Posterior cingulate gyrus (tissue), 11 donors: ENCODE measurements at places on chromosomes 13 and 19.

GRCh38 chr13:51222686-51223559, 725 bp downstream of the FAM124A start:
- no peak for DNase-seq

- peak; percentile 62 for DNase-seq
Measured at GRCh38 chr19:15463861-15464371, 428 bp downstream of the RASAL3 start.

- DNase-seq = no peak
Measured at GRCh38 chr13:74102691-74103090, 31.5 kb downstream of the KLF12 start.

GRCh38 chr19:1453525-1454364, 3.8 kb downstream of the APC2 start:
- peak; percentile 89 for DNase-seq

DNA sequence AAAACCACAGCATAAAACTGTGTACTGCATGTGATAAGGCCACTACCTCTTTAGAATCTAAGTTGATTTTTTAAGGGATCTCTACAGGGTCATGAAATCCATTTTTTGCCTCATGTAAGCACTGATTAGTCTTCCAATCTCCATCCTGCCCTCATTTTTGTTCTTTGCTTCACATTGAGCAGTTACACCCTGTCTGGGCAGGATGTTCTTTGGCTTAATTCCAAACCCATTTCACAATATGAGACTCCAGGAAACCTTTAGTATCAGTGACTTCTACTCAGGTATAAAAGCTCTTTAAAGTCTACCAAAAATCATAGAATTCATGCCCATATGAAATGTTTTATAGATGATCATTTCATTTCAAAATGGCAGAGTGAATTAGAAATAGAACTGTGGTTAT, 592.6 kb downstream of the TBC1D4 start:
- DNase-seq = no peak

- no peak for DNase-seq
Measured at GRCh38 chr19:16821081-16821480, 8.1 kb upstream of the SIN3B start.

DNA sequence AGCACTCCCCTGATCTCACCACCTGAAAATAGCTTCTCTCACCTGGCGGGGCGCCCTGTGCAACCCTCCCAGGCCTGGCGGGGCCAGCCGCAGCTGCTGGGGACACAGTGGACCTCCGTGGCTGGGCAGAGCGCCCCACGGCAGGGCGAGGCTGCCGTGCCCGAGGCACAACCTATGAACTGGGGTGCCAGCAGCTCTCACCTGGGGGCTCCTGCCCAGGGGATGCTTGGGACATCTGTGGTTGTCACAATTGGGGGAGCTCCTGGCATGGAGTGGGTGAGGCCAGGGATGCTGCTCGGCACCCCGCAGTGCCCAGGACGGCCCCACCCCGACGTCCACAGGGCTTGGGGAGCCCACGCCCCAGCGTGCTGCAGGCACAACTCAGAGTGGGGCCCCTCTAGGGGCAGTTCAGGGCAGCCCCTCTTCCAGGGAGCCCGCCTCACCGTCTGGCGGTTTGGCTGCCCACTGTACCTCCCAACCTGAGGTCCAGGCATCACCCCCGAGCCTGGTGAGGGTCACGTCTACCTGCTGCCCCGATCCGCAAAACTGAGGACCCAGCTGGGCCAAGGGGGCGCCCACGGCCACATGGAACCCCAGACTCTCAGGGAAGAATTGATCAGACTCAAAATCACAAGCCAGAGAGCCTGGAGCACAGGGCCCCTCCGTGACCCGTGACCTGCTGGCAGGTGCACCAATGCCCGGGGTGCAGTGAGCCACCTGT, 5.7 kb downstream of the TMEM259 start:
- DNase-seq = no peak

- DNase-seq = no peak
Measured at GRCh38 chr13:107118506-107118905, 550.6 kb upstream of the ARGLU1 start.

DNA sequence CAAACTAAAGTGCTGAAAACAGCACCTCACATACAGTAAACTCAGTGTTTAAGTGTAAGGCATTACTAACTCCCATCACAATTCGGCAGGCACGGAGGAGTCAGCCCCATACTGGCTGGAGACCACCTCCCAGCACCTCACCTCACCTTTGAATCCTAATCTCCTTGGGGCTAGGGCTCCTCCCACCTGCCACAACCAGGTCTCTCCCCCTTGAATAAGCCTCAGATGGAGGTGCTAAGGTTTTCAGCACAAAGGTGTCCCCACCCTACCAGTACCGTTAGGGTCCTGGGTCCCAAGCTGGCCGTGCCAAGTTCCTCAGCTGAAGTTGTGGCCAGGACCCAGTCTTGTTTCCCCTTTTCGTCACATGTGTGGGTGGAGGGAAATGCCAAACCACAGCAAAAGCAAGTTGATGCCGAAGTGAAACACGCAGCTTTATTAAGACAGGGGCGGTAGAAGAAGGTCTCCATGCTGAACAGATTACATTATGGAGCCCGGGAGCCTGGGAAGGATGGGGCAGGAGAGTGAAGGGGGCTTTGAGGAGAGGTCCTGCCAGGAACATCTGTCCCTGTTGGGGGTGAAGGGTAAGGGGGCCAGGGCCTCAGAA, at the start of gene IGFLR1:
IGFLR1 (minus strand) TSS at position 332 of the 604 bp plus-strand sequence. CDS start 1,272 bp downstream, outside the sequence.
- DNase-seq = no peak

DNA sequence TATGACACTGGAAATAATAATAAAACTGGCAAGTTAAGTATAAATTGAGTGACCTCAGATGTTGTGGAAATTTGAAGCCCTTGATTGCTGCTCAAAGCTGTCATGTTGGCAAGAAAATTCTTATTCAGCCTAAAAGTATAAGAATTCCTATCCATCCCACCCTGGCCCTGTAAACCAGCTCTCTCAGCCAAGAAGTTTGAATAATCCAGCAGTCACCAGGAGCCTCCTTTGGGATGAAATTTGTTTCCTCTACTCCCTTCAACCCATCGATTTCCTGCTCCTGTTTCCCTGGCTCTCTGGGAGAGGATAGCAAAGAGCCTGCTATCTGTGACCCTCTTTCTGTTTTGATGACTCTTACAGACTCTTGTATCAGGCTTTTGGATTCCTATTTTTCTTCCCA, 169.3 kb downstream of the LHFPL6 start:
- DNase-seq = no peak

GRCh38 chr13:99963816-99964339, 7.7 kb downstream of the ZIC5 start:
- no peak for DNase-seq

GRCh38 chr13:114143806-114144605, 11.6 kb upstream of the RASA3 start:
- no peak for DNase-seq

- DNase-seq = no peak
Measured at GRCh38 chr19:827710-828321, at the start of gene AZU1. TSS of gene AZU1 (plus strand) at chr19:827837. CDS start at chr19:827847, 10 bp downstream.

GRCh38 chr13:26985285-26985878, 186.2 kb downstream of the USP12 start:
- DNase-seq = peak; percentile 44

GRCh38 chr13:41461527-41462139, 4.3 kb downstream of the RGCC start:
- DNase-seq = no peak

DNA sequence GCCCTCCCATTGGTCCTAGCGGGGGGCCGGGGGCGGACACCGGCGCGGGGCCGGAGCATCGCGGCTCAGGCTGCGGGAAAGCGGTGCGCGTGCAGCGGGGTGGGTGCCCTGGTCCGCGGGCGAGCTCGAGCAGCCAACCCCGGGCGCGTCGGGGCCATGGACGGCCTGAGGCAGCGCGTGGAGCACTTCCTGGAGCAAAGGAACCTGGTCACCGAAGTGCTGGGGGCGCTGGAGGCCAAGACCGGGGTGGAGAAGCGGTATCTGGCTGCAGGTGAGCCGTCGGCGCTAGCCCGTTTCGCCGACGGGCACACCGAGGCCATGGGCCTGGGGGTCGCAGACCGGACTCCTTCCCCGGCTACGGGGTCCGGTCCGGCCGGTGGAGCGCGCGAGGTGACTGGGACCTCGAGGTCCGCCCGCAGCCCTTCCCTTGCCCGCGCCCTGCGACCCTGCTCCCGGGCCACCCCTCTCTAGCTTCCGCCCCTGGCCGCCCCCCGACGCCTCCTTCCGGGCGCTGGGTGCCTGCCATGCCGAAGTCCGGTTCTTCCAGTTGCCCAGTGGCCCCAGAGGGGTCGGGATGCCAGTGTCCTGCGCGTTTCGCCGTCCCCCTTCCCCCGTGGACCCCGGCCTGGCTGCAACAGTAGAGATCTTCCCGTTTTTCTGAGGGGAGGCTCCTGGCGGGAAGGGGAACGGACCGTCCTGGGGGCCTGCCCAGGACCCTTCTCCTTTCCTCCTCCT, at the start of gene REEP6:
REEP6 (plus strand) TSS at position 68 of the 735 bp plus-strand sequence; CDS start at position 157, 89 bp downstream.
- DNase-seq = no peak

DNA sequence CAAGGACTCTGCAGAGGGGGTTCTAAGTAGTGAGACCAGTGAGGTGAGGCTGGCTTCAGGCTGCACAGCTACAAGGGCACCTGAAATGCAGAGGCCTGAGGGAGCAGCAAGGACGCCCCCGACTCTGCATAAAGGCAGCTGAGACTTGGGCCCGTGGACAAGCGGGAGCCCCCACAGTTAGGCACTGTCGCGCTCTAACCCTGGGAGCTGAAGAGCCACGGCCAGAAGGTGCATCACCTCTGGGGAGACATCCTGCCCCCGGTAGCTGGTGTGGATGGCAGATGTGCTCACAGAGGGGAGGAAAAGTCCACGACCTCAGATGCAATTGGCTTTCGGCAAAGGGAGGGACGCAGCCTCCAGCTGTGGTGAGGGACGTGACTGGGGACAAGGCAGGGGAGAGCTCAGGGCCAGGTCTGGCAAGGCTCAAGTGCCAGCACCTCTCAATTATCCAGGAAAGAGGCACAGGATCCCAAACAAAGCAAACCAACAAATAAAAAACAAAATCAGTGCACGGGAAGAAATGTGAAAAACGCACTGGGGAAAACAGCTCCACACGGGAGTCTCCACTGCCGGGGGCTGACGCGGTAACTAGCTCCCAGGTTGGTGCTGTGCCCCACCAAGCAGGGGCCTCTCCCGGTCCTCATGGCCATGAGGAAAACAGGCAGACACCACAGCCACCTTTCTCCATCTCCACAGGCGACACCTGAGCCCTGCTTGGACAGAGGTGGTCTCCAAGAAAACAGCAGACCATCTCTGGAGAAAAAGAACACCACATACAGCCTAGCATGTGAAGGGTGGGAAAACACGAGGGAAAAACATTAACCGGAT, 23.0 kb upstream of the PLPP2 start:
- no peak for DNase-seq

GRCh38 chr13:80336370-80336769, 4.6 kb downstream of the SPRY2 start:
- DNase-seq = no peak

DNA sequence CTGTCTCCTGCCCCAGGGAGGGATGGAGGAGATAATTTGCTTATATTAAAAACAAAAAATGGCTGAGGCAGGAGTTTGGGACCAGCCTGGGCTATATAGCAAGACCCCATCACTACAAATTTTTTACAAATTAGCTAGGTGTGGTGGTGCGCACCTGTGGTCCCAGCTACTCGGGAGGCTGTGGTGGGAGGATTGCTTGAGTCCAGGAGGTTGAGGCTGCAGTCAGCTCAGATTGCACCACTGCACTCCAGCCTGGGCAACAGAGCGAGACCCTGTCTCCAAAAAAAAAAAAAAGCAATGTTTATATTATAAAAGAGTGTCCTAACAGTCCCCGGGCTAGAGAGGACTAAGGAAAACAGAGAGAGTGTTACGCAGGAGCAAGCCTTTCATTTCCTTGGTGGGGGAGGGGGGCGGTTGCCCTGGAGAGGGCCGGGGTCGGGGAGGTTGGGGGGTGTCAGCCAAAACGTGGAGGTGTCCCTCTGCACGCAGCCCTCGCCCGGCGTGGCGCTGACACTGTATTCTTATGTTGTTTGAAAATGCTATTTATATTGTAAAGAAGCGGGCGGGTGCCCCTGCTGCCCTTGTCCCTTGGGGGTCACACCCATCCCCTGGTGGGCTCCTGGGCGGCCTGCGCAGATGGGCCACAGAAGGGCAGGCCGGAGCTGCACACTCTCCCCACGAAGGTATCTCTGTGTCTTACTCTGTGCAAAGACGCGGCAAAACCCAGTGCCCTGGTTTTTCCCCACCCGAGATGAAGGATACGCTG, 184.0 kb downstream of the KDM4B start:
- DNase-seq = no peak

- peak; percentile 75 for DNase-seq
Measured at GRCh38 chr19:1269478-1270212, 513 bp downstream of the CIRBP start.

- peak; percentile 18 for DNase-seq
Measured at GRCh38 chr13:113507505-113508345, 17.2 kb upstream of the DCUN1D2 start.

GRCh38 chr19:55156202-55157063, 1.1 kb downstream of the TNNI3 start:
- DNase-seq = no peak

GRCh38 chr13:35992964-35993363, 138.2 kb downstream of the DCLK1 start:
- DNase-seq = no peak

DNA sequence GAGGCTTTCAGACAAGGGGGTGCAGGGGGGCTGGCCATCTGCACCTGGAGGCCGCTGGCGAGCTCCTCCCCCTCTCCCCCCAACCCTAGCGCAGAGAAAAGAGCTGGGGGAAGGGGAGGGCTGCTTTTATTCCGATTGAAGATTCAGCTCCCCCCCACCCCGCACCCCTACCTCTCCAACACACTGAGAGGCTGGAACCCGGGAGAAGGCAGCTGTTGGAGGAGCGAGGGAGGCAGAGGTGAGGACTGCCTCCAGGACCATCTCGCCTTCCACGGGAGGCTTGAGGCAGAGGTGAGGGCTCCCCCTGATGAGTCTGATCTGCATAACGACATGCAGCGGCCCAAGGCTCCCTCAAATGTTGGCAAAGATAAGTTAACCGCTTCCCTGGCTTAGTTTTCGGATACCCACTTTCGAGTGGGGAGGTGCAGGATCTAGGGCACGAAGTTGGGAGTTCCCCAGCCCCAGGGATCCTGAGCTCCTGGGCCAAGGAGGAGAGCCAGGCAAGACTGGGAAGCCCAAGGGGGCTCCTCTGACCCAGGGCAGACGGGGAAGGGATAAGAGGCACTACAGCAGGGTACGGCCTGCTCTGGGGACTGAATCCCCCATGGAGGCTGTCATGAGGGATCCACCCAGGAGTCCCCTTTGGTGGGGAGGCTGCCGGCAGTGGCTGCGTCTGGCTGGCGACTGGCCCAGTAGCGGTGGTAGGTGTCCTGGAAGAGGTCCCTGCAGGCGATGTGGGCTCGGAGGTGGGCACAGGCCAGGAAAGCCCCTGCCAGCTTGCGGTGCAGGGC, 1.2 kb upstream of the NUMBL start:
- DNase-seq = no peak

DNA sequence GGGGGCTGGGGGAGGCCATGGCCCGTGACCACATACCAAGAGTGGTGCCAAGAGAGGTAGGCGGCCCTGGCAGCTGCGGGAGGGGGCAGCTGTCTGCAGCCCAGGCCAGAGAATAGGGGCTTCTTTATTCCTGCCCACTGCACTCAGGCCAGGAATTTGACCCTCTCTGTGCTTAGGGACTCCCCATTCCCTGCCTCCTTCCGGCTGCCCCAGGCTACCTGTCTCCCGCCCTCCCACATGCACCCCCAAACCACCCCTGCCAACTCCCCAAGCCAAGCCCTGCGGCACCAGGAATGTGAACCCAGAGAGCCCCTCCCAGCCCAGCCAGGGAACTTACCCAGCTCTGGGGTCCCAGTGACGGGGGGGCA, 687 bp downstream of the PLEKHA4 start:
- no peak for DNase-seq

- DNase-seq = no peak
Measured at GRCh38 chr13:107821492-107821891, 393.8 kb downstream of the LIG4 start.
